ENCODE measurements at places on chromosomes 2 and 18.

DNA sequence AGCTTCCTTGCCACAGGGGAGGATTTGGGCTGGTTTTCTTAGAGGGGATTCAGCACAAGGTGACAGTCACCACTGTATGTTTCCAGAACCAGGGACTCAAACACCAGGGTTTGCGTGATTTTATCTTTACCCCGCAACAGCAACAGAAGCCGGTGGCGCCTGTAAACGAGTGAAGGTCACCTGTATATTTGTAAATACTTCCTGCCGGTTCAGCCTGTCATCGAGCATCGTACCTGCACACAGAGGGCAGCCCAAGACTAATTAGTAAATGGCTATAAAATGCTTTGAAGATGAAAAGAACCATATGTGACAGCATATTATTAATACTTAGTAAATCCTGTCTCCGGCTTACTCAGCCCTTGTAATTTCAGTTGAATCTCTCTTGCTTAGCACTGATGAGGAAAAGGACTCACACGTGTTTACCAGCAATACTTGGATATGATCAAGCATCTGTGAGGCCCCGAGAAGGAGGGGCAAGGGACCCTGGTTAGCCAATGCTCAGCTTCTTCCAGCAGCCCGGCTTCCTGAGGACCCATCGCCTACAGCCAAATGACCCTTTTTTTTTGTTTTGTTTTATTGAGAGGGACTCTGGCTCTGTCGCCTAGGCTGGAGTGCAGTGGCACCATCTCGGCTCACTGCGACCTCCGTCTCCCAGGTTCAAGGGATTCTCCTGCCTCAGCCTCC lies 51.3 kb upstream of the FOSL2 start:
- peaks cover 26% of the 10 kb centered on the region for H3K4me1 ChIP-seq
- H3K27me3 ChIP-seq = no peaks in the 10 kb centered on the region
- H3K27ac ChIP-seq = no peak overlapping the region
- no peaks in the 10 kb centered on the region for H3K36me3 ChIP-seq

DNA sequence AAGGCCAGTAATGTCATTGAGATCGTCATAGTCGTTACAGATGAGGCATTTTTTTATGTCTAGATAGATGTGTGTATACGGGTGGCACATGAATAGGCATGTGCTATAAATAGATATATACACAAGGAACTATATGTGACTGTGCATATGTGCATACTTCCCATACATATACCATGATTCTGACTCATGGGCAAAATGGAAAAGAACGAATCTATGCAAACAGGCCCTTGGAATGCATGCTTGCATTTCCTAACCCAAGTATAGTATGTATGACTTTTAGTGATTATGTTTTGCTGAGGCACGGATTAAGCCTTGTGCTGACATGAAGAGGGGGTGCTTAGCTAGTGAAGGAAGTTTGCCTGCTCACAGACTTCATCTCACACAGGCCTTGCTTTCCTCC lies 111.7 kb downstream of the BCL11A start:
- H3K4me3 ChIP-seq = no peak overlapping the region
- peaks cover 25% of the 10 kb centered on the region for H3K27me3 ChIP-seq
- no peak for DNase-seq

GRCh38 chr18:58796220-58796619 lies 68.5 kb upstream of the ZNF532 start:
- peaks cover 16% of the 10 kb centered on the region for H3K4me1 ChIP-seq
- H3K4me3 ChIP-seq = no peak overlapping the region
- DNase-seq = no peak
- H3K27ac ChIP-seq = no peak overlapping the region

DNA sequence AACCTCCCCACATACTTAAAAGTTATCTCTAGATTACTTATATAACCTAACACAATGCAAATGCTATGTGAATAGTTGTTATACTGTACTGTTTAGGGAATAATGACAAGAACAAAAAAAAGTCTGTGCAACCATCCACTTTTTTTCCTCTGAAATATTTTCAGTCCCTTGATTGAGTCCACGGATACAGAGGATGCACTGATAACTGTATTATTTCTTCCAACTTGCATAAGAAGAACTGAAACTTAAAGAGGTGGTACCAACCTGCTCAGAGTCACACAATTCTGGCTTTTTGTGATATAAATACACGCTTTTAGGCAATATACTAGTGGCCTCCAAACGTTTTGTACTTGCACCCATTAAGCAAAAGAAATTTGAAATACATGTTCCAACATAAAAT lies 1.4 kb downstream of the SMC6 start:
- H3K27ac ChIP-seq = no peak overlapping the region
- H3K4me3 ChIP-seq = peak overlapping the region; percentile 93
- H3K36me3 ChIP-seq = no peaks in the 10 kb centered on the region
- H3K4me1 ChIP-seq = peaks cover 61% of the 10 kb centered on the region
- H3K27me3 ChIP-seq = no peaks in the 10 kb centered on the region

DNA sequence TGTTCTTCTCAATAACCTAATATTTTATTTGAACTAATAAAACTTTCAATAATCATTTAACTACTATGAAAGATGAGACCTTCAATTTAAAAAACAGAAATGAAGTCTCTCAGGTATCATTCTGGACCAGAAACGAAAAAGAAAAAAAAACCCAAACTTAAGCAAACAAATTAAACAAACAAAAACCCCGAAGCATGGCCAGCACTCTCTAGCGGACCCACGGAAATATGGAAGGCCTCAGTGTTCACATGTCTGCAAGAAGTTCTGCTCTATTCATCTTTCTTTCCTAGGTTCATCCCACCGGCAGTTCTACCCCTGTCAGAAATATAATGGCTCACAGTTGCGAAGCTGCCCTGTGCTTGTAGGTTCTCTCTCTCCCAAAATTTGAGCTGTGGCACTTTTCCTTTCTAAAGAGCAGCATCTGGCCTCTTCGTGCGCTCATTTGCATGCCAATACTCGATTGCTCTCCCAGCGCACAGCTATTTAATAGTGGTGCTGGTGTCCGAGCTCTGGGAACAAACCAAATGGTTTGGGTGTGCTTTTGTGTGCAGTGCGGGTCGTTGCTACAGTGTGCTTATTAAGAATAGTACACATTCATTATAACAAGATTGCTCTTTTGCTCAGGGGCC lies 129.0 kb upstream of the ZEB2 start:
- peak overlapping the region; percentile 45 for H3K27ac ChIP-seq
- no peaks in the 10 kb centered on the region for H3K27me3 ChIP-seq
- H3K4me1 ChIP-seq = peaks cover 28% of the 10 kb centered on the region
- DNase-seq = peak; percentile 24
- peak overlapping the region; percentile 27 for H3K4me3 ChIP-seq

DNA sequence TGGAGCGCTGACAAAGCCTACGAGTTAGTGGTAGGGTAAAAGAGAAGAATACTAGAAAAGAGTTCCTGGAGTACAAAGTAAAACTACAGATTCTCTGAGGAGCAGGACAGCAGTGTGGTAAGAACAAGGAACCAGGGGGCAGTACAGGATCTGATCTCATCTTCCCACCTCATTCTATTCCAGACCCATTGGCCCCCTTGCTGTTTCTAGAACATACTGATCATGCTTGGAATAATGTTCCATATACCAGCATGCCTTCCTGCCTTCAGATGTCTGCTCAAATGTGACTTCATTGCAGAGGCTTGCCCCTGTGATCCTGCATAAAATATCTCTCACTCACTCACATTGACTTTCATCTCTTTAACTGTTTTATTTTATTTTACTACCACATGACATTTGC lies 19.3 kb downstream of the MSGN1 start:
- DNase-seq = no peak
- peaks cover 17% of the 10 kb centered on the region for H3K27me3 ChIP-seq
- H3K36me3 ChIP-seq = no peaks in the 10 kb centered on the region
- H3K4me3 ChIP-seq = no peak overlapping the region

- peaks cover 13% of the 10 kb centered on the region for H3K4me1 ChIP-seq
- no peak overlapping the region for H3K4me3 ChIP-seq
- DNase-seq = no peak
- H3K27me3 ChIP-seq = no peaks in the 10 kb centered on the region
- no peak overlapping the region for H3K27ac ChIP-seq
Observed at GRCh38 chr2:23131066-23131575, 253.9 kb upstream of the KLHL29 start.

- peaks cover 9% of the 10 kb centered on the region for H3K4me1 ChIP-seq
- no peaks in the 10 kb centered on the region for H3K27me3 ChIP-seq
- no peak overlapping the region for H3K4me3 ChIP-seq
- no peak for DNase-seq
- no peak overlapping the region for H3K27ac ChIP-seq
Observed at GRCh38 chr2:85401844-85402243, 8.3 kb downstream of the CAPG start.

- H3K27me3 ChIP-seq = no peaks in the 10 kb centered on the region
- peaks cover 11% of the 10 kb centered on the region for H3K4me1 ChIP-seq
- no peaks in the 10 kb centered on the region for H3K36me3 ChIP-seq
- no peak overlapping the region for H3K27ac ChIP-seq
Observed at GRCh38 chr2:1923541-1923940, 179.2 kb upstream of the PXDN start.

DNA sequence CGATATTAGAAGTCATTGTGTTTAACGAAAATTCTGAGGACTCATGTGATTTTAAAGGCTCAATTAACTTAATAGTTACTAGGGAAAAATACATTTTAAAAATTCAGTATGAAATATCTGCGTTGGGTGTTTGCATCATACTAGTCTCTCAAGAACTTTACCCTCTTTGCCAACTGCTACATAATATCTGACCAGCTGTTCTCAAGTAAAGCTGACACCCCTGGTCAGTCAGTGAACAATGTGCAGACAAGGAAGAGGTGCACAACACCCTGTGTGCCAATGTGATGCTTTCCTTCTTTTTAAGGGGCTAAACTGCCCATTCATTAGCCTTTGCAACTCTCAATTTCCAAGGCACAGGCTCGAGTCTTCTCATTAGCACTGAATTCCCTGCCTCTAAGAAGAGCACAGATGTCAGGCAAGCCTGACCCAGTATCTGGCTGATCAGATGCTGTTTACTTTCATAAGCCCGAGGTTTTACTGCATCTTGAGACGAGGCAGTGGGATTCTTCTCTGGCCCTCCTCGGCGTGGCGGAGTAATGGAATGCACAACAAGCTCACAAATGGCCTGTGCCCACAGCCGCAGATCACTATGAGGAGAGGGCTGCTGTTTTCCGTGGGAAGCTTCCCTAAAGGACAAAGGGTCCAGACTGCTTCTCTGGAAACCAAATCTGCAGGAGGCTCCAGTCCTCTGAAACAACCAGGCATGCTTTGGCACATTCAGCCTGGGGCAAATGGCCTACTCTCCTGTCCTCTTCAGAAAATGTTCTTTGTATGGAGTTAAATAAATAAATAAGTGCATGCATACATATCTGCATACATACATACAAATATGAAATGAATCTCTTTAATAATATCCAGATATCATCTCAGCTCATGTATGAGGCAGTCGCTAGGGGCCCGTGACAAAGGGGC lies 240.3 kb downstream of the ZNF521 start:
- no peak overlapping the region for H3K4me3 ChIP-seq
- no peak for DNase-seq
- peaks cover 8% of the 10 kb centered on the region for H3K36me3 ChIP-seq
- H3K4me1 ChIP-seq = peaks cover 26% of the 10 kb centered on the region
- H3K27me3 ChIP-seq = no peaks in the 10 kb centered on the region

DNA sequence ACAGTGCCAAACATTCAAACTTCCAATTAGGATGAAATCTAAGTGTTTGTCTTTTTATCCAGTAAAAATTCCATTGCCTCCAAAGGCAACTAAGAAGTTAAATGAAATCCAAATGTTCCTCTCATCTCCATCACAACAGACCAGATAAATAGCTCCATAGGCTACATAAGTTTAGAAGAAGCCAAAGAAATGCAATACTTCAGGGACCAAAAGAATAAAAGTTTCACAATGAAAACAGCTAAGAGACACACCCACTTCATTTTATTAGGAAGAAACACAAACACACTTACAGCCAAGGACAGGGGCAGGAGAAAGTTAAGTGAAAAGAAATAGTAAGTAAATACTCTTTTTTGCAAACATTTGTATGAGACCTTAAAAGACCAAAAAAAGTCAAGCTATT lies 88.5 kb upstream of the CCDC150 start:
- no peak for DNase-seq
- peaks cover 19% of the 10 kb centered on the region for H3K4me1 ChIP-seq
- H3K4me3 ChIP-seq = no peak overlapping the region

DNA sequence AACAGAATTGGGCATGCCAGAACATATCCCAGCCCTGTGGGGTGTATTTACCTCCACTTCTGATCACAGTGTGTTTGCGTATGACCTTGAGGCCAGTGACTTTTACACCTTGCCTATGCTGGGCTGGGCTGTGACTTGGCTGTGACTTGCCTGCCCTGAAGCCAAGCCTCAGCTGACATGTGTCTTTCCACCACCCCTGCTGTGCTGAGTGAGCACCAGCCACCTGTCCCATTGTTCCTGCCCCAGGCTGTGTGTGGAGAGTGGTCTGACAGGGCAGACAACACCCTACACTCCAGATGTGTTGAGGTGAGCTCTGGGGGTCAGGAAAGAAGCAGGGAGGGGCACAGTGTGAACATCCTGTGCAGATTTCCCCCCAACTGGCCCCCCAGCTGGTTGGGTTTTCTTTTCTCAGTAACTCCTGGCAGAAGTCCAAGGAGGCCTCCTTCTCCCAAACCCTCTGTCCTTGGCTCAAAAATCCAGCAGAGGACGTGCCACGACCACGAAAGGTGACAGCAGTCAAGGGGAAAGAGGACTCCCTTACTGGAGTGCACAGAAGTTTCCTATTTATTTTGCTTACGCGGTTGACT lies 5.1 kb upstream of the STEAP3 start:
- H3K4me1 ChIP-seq = peaks cover 68% of the 10 kb centered on the region
- DNase-seq = no peak
- H3K4me3 ChIP-seq = no peak overlapping the region
- H3K27ac ChIP-seq = no peak overlapping the region

DNA sequence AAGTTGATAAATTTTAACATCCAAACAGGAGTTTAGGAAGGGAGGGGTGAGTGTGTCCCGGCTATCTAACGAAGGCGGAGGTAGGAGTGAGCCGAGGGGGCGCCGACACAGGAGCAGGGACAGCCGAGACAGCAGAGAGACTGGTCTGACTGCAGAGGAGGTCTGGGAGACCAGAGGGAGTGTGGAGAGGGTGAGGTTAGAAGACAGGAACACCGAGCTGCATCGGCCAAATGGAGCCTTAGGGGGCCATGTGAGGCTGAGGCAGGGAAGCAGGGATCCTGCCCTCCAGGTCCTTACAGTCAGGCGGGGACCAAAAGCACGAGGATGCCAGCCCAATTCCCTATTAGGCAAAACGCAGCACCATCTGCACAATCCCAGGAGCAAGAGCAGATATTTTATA lies 67.0 kb downstream of the SFXN5 start:
- no peak for DNase-seq
- H3K4me3 ChIP-seq = no peak overlapping the region
- 0 out of 2 replicates have a peak, but pooled peaks cover 4% of the 10 kb centered on the region for H3K4me1 ChIP-seq
- H3K27ac ChIP-seq = no peak overlapping the region
- H3K27me3 ChIP-seq = no peaks in the 10 kb centered on the region

GRCh38 chr2:46181789-46182530 lies 115.2 kb upstream of the EPAS1 start:
- no peak for DNase-seq
- H3K27ac ChIP-seq = no peak overlapping the region
- no peak overlapping the region for H3K4me3 ChIP-seq
- peaks cover 4% of the 10 kb centered on the region for H3K4me1 ChIP-seq
- no peaks in the 10 kb centered on the region for H3K36me3 ChIP-seq
- no peaks in the 10 kb centered on the region for H3K27me3 ChIP-seq

GRCh38 chr2:38122344-38122743 lies 46.4 kb upstream of the CYP1B1 start:
- H3K4me3 ChIP-seq = no peak overlapping the region
- peaks cover 19% of the 10 kb centered on the region for H3K36me3 ChIP-seq
- no peaks in the 10 kb centered on the region for H3K27me3 ChIP-seq
- 0 out of 2 replicates have a peak, but pooled peaks cover 3% of the 10 kb centered on the region for H3K4me1 ChIP-seq

GRCh38 chr2:64317707-64318475 lies 136.1 kb upstream of the LGALSL start:
- H3K27ac ChIP-seq = no peak overlapping the region
- peaks cover 12% of the 10 kb centered on the region for H3K4me1 ChIP-seq
- no peak for DNase-seq
- H3K36me3 ChIP-seq = peaks cover 11% of the 10 kb centered on the region
- H3K4me3 ChIP-seq = no peak overlapping the region

Measured in WTC11 (cell line).